NCI-H187 treated with DMSO at 0.1 percent for 48 hours (cell line): ENCODE measurements at places on chromosomes 13 and 19.
A peak's percentile ranks its signal among the peaks of the same experiment; 100 is the strongest.

- no peak for DNase-seq
These were observed 52.0 kb upstream of the GAS6 start for GRCh38 chr13:113915786-113916329.

GRCh38 chr19:4547303-4548237 is 7.7 kb upstream of the LRG1 start:
- no peak for DNase-seq

DNA sequence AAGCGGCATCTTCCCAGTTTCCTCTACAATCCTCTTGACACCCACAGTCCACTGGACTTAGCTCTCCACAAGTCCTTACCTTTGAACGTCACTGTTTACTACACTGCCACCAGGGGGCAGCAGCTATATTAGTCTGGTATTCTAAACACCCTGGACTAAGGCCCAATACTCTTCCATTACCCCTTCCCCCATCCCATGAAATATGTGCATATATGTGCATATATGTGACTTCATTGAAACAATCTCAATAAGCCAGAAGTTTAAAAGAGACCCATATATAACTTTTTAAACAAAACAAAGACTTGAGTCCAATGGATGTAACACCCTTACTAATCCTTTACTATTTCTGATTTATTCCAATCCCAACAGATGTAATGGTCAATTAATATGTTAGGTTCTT is 15.5 kb downstream of the GGACT start:
- DNase-seq: peak; percentile 76

DNA sequence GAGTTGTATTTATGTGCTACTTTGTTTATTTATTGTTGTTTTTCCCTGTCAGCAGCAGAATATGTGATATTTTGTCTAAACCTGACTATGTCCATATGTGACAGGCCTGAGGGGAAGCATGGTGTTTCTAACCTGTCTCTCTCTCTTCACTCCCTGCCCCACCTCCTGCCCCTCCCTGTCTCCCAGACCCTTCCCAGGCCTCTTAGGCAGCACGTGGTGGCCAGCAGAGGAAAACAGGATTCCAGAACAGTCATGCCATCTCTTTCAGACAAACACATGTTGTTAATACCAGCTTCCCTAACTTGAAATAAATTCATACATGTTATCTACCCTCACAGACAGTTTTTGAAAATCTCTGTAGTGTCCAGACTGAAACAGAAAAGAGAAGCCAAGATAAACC is 31.0 kb upstream of the ATP11A start:
- no peak for DNase-seq

DNA sequence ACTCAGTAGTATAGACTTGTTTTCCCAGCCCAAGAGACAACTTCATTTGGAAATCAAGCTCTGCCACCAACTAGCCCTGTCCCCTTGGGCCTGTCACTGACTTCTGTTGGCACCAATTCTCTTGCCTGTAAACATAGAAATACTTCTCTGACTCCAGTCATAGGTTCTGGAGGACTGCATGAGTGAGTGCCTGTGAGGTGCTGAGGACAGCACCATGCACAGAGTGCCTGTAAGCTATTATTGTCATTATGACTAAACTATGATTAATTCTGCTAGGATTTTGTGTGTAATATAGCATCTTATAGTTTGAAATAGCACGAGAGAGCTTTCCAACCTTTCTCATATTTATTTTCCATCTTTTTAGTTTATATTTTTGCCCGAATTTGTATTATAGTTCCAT is 247.9 kb downstream of the MYO16 start:
- no peak for DNase-seq

DNA sequence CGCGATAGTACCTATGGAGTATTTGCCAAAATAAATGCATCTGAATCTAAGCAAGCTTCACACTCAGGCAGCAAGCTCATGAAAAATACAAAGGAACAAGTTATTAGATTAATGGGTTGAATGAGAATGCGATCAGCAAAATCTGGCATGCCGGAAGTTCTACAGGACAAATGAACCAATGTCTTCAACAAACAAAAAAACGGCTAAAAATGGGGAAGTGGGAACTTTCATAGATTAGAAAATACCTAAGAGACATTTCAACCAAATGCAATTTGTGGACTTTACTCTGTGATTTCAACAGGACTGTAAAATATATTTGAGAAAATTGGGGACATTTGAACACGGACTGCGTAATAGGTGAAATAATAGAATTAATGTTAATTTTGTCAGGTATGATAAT is 22.4 kb upstream of the RNASEH2B start:
- DNase-seq: no peak

GRCh38 chr13:84741253-84741652 is 859.0 kb upstream of the SLITRK1 start:
- DNase-seq: no peak

DNA sequence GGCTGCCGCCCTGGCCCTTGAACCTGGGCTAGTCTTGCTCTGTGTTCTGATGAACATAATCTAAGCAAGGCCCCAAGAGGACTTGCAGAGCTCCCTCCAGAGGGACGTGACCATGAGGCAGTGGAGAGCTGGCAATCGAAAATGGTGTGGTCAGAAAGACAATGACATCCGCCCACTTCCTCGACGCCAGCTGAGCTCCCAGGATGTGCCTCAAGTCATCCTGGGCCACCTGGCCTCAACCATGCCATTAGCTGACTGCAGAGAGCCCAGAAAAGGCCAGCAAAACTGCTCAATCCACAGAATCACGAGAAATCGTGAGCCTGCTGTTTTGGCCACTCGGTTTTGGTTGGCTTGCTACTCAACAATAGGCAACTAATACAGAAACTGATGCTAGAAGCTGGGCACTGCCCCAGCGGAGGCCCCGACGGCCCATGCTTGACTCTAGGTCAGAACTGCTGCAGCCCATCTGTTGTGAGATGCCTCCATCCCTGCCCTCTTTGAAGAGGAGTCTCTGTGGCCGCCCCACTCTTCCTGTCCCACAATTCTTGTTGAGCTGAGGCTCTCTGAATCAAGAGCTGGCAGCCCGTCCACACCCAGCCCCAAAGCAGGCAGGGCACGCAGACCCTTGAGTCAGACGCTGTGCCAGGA is 53.3 kb downstream of the STK24 start:
- DNase-seq: no peak

- DNase-seq: no peak
These were observed 22.3 kb upstream of the LILRA2 start for GRCh38 chr19:54551293-54551692.

DNA sequence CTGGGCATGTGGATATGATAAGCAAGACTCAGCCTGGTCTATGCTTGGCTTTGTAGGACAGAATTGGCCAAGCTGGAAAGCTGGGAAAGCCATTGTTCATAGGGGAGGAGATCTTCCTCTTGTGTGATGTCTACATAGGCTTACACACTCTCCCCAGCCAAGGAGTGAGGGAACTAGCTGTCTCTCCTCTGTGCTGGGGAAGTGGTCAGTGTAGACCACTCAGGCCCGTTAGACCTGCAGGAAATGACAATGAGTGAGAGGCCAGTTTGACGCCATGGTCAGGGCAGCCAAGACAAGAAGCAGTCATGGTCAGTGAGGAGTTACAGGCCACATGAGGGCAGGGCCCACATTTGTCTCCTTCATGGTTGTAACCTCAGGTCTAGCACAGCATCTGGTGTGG is 159.1 kb upstream of the KL start:
- DNase-seq: no peak

- no peak for DNase-seq
These were observed 882.6 kb upstream of the SLITRK5 start for GRCh38 chr13:86788616-86789015.

DNA sequence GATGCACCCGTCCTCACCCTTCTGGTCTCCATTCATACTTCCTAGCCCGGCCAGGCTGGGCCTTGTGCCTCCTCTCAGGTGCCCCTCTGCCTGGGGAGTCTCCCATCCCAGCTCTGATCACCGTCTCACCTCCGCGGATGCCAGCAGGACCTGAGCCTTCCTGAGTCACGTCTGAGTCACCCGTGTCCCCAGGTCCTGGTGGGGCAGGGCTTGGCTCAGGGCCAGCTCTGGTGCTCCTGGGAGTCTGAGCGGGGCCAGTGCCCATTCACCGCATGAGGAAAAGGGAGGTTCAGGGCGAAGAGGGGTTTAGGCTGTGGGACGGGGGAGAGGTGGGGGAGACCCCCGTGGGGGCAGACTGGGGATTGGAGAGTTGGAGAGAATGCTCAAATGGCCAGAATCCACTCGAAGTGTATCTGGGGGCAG is 593 bp downstream of the ATP8B3 start:
- no peak for DNase-seq

GRCh38 chr13:81781471-81781870 is 1440.5 kb upstream of the SPRY2 start:
- no peak for DNase-seq

- DNase-seq: no peak
These were observed 81.7 kb downstream of the RAP2A start for GRCh38 chr13:97515643-97516042.

- DNase-seq: no peak
These were observed 24.1 kb upstream of the NDFIP2 start for GRCh38 chr13:79456656-79457365.

GRCh38 chr19:19217099-19217498 is 5.3 kb downstream of the NCAN start:
- no peak for DNase-seq

- DNase-seq: no peak
These were observed 461 bp upstream of the HSPB6 start for GRCh38 chr19:35757231-35757748.

- DNase-seq: no peak
These were observed 70.0 kb downstream of the ZDHHC20 start for GRCh38 chr13:21389124-21389523.

- DNase-seq: no peak
These were observed 27.7 kb downstream of the PPP2R1A start for GRCh38 chr19:52217576-52217975.

GRCh38 chr13:103067751-103068555 is 1.7 kb upstream of the SLC10A2 start:
- DNase-seq: peak; percentile 48

GRCh38 chr13:110194451-110194850 is 112.5 kb downstream of the COL4A1 start:
- no peak for DNase-seq

DNA sequence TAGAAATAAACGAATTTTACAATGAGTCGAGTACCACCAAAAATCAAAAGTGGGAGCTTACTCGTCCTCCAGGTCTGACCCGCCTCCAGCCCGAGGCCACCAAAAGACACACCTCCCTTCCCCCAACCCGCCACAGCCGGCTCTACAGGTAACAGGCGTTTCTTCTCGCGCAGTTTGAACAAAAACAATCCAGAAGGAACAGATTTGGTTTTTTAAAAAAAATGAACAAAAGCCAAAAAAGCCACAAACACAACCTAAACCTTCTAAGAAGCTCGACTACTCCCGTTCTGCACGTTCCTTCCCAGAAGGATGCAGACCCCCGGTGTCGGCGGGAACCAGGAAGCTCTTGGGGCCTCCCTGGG is 671 bp downstream of the ZDHHC20 start:
- no peak for DNase-seq

DNA sequence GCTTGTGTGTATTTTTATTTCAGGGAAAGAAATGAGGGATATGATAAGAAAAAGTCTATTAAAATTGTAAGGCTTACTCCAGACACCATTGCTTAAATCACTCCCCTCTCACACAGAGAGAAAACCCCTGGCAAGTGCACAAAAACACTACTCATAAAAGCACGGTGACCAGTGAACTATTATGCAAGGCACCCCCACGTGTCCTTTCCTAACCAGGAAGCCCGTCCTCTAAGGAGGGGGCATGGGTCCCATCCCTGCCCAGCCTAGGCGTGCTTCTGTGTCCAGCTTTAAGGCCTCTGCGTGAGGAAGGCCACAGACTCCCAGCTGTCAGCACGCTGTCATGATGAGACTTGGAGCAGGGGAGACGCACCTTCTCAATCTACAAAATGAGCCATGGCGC is 83.5 kb downstream of the SLC7A1 start:
- DNase-seq: no peak
